Brain pericyte (primary cell): ENCODE measurements at places on chromosomes 6 and 20.

GRCh38 chr20:43459022-43459942 is 1.6 kb downstream of the SRSF6 start:
- DNase-seq = peak; percentile 13

DNA sequence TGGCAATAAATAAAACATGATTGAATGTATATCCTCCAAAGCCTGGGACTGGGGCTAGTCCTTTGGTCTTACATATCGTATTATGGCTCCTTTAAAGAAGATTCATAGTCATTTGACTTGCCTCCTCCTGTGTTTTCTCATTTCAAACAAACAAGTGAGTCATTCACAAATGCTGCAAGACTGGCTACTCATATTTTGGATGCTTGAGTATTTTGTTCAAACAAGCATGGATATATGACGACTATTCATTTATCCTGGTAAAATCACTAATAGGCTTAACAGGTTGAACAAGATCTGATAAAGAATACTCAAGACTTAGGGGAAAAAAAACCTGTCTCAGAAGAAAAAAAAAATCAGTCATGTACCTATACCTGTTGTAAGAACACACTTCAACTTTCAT is 111.1 kb upstream of the CCDC28A start:
- DNase-seq = no peak

GRCh38 chr6:12232339-12232738 is 57.8 kb upstream of the EDN1 start:
- DNase-seq = no peak

DNA sequence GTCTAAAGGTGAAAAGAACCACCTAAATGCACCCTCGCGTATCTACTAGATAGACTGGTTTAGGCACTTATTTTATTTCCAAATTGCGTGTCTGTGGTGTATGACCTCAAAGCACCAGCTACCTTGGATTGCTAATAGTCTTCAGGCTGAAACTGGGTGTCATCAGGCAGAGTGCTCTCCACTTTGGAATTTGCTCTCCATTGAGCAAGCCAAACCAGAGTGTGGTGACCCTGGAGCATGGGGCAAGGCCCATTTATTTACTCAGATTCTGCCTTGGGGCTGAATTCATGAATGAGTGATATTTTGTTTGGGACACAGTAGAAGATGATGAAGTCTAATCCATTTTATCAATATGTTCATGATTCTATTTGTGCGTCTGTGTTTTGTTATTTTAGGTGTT is 812.8 kb upstream of the SLC35B3 start:
- DNase-seq = no peak

DNA sequence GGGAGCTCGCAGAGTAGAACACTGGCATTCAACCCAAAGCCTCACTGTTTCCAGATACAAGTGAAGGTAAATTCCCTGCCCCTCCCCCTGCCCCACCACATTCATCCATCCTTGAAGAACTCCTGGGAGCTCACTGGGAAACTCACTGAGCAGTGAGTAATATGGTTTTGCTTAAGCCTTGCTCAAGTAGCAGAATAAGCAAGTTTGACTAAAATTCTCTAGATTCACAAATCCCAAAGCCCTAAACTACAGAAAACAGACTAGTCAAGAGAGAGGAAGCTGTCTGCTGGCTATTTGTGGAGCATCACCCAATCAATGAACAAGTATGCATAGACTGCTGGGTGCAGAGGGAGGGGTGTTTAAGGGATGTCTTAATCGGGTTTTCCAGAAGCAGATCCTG is 82.1 kb downstream of the UNC5CL start:
- DNase-seq = no peak

DNA sequence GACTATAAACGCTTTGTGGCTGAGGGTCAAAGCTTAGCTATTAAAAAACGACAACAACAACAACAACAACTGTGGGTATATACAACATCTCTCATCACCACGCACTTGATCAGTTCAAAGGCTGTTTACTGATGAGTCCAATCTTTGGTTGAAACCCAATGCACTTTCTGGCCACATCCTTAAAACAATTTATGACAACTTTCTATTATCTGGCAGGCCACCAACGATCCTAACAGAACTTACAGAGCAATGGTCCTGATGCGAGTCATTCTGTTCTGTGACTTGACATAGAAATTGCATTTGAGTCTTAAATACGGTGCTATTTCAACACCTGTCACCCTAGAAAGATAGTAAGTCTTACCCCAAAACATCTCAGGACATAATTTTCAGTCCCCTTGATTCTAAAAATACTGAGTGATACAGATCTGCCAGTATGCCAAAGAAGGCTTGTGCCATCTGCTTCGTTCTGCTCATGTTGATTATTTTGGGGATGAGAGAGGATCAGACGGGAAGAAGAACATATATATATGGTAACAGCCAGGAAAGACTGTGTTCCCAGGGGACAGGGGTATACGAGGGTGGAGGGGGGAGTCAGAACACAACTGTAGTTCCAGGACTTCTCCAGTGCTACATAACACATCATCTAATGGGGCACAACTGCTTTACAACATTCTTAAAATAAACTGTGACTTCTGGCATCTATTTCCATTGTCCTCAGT is 55.8 kb downstream of the PLAGL1 start:
- no peak for DNase-seq

- no peak for DNase-seq
Observed at GRCh38 chr20:20755231-20755630, 42.8 kb upstream of the RALGAPA2 start.

DNA sequence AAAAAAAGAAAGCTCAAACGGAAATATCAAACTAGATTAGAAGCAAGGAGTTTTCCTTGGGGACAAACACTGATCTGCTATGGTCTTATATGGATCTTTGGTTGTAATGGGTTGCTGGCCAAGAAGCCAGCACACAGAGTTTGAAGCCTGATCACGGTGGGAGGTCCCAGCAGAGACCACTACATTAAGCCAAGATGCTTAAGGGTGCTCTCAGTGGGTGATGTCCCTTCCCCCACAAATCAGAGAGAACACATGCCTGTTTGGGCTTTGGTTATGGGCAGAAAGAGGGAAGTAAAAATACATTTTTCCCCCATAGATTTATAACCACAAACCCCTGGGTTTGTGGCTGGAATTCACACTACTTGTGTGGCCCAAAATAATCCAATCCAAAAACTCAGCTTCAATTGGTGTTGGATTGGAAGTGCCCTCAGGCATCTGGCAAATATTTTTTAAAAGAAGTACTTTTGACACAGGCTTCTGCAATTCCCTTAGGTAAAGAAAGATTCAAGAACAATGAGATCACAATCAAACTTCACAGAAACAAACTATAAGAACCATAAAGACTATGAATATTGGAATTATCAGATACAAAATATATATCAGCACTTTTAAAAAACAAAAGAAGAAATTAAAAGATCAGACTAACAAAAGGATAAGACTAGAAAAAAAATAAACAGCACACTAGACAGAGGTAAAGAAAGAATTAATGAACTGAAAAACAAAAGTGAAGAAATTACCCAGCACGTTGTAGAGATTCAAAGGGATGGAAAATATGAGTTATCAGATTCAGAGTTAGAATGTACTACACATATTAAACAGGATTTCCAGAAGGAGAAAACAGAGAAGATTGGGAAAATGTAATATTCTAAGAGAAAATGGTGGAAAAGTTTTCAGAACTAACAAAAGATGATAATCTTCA is 44.7 kb downstream of the ESF1 start:
- no peak for DNase-seq

GRCh38 chr20:32607727-32608663 is 22.9 kb upstream of the NOL4L start:
- DNase-seq = no peak

DNA sequence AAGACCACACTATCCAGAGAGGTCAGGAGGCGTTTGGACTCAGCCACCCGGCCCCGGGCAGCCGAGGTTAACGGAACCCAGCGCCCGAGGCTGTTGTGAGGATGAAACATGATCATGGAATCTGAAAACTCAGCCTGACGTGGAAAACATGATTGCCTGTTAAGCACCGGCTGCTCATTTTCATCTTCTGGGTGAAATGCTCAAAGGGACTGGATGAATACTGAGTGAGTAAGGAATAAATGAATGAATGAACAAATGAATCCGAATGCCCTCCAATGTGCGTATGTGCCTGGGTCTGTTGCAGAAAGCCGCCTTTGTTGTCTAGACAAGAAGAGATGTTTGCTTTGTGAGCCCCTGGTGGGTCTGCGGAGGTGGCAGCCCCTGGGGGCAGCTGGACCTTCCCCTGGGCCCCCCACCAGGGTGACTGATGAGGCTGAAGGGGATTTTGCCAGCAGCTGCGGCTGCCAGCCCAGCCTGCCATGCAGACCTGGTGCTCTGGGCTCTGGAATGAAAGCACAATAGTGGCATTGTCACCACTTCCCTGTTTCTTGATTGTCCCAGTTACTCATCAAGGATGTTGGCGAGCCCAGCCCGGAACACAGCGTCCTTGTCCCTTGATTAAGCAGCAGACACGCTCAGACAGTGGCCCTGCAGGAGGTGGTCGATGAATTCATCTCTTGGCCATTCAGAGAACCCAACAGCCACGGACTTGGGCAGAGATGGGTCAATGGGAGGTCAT is 211.1 kb downstream of the ANKRD60 start:
- no peak for DNase-seq

DNA sequence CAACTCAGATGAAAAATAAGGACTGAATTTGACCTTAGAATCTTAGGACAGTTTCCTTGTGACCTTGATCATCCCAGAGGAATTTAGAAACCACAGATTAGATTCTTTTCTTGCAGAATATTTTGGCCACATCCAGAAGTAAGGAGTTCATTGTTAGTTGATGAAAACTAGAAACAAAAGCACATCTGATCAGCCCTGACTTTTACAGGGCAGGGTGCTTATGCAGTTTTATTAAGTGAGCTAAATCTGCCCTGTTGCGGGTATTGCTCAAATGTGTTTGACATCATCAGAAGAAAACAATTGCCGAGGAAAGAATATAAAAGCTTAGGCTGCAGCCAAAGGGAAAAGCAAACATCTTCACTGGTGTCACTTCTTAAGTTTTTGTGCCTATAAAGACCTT is 100.8 kb downstream of the MTFR2 start:
- no peak for DNase-seq

GRCh38 chr20:44388466-44389023 is 33.0 kb downstream of the HNF4A start:
- DNase-seq = no peak
